ENCODE measurements at places on chromosomes 13 and 19.

DNA sequence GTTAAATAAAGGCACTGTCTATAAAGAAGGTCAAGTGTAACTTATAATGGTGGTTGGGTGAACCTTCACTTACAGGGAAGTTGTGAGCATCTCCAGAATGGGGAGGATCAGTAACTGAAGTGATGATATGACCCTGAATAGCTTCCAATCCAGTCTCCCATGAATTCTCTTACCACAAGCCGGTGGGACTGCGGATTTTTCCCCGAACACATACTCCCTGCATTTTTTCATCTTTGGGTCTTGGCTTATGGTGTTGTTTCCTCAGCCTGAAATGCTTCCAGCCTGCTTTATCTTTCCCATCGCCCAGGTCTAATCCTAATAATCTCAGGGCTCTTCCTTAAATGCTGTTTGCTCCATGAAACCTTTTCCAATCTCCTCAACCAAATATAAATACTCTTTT lies 2.0 kb upstream of the CSNK1A1L start:
- no peak for DNase-seq

- no peak for DNase-seq
Observed at GRCh38 chr19:791567-792305, 5.5 kb upstream of the PTBP1 start.

DNA sequence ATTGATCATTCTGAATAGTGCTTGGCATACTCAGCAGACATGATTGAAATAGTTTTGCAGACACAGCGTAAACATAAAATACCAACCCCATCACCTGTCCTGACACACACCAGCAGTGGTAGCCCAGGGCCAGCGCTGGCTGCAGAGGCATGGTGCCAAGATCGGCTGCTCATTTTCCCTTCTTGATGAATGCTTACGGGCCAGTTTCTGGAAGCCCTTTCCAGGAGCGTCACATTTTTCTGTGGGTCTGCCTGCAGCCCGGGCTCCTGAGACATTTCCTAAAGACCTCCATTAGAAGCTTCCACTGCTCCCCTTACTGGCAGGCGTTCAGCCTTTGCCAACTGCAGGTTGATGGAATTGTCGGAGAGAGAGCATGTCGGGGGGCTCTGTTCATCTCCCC lies 48.6 kb downstream of the CHST8 start:
- no peak for DNase-seq

DNA sequence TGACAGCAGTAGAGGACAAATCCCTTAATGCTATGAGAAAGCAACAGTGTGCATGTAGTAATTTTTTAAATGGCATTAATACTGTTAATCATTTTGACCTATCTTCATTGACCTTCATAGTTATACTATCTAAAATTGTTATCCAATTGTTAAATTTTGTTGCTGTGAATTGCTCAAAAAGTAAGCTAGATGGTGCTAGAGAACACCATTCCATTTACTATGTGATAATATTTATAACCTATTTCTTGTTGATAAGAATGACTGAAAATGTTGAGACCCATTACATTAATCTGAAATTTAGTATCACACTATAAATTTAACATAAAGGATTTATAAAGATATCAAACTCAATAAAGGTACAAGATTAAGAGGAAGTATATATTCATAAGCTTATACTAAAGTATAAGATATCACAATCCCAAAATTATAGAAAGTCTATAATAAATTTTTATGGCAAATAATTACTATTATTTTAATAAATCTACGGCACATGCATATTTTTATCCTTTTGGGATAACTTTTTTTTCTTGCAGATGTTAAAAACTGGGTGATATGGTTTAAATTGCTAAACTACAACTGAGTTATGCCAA lies 1573.3 kb downstream of the PCDH9 start:
- DNase-seq, result no peak

DNA sequence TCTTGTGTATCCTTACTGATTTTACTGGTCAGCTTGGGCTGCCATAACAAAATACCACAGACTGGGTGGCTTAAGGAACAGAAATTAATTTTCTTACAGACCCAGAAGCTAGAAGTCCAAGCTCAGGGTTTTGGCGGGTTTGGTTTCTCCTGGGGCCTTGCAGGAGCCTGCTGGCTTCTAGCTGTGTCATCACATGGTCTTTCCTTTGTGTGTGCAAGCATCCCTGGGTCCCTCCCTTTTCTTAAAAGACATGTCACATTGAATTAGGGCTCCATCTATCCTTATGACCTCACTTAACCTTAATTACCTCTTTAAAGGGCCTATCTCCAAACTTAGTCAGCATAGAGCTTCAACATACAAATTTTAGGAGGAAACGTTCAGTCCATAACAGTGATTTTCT lies 23.4 kb downstream of the UBAC2 start:
- DNase-seq, result no peak

DNA sequence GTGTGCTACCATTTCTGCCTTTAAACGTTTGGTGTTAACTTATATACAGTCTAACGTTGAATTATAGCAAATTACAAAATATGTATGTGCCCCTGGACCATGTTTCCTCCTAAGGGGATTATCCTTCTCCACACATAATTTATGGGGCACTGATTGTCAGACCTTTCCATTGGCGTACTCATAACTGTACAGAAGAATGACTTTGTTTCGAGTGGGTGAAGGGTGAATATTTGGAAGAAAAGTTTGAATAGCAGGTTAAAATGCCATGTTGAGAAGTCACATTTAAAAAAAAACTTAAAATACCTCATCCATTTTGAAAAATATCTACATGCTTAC lies 58.8 kb downstream of the SLC10A2 start:
- DNase-seq, result no peak

GRCh38 chr13:29674532-29674931 lies 79.0 kb upstream of the SLC7A1 start:
- DNase-seq, result no peak

DNA sequence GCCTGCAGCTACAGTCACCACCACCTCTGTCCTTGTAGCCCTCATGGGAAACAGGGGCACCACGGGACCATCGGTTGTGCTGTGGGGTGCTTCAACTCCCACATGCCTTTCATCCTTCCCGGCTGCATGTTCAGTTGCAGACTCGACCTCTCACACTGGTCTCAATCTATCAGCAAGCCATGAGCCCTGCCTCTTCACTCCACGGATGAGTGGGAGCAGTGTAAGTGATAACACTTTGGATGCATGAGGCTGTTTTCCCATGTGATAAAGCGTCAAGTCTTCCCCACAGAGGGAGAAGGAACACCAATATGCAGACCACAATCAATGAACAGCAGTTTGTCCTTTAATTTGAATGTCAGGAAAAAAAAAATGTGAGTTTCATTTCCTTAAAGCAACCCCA lies 12.2 kb downstream of the SERP2 start:
- no peak for DNase-seq

- no peak for DNase-seq
Observed at GRCh38 chr13:113022391-113022744, 53.4 kb downstream of the MCF2L start.

GRCh38 chr13:48296528-48296927 lies 7.0 kb upstream of the RB1 start:
- DNase-seq, result no peak

- no peak for DNase-seq
Observed at GRCh38 chr19:58552655-58553054, 2.2 kb downstream of the CHMP2A start.

GRCh38 chr13:26899202-26899601 lies 138.6 kb upstream of the GPR12 start:
- no peak for DNase-seq

GRCh38 chr13:42594481-42595252 lies 20.7 kb downstream of the TNFSF11 start:
- DNase-seq, result peak; percentile 14

- DNase-seq, result peak; percentile 99
Observed at GRCh38 chr19:18152817-18153555, at the start of gene PIK3R2. Gene PIK3R2, plus strand, starts transcription at chr19:18153163. Its CDS starts 2,717 bp downstream, at chr19:18155880.

GRCh38 chr19:13784731-13785452 lies 10.4 kb upstream of the ZSWIM4 start:
- DNase-seq, result peak; percentile 62

DNA sequence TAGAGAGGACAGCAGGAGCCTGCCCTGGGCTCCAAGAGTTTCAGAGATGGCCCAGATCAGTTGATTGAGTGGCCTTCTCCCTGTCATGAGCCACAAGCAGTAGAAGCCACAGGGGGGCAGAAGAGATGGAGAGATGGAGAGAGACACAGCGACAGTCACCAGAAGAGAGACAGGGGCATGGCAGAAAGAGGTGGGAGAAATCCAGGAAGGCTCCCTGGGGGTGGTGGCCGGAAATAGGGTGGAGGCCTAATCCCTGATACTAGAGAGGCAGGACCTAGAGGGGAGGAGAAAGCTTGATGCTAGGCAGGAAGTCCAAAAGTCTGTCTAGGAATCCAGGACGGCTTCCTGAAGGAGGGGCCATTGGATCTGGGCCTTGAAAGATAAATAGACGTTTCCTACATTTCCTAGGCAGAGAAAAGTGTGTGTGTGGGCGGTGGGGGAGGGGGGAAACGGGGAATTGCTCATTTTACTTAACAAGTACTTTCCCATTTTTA lies 9.6 kb upstream of the TPM4 start:
- no peak for DNase-seq

GRCh38 chr13:27355894-27356293 lies 68.5 kb upstream of the GTF3A start:
- no peak for DNase-seq

DNA sequence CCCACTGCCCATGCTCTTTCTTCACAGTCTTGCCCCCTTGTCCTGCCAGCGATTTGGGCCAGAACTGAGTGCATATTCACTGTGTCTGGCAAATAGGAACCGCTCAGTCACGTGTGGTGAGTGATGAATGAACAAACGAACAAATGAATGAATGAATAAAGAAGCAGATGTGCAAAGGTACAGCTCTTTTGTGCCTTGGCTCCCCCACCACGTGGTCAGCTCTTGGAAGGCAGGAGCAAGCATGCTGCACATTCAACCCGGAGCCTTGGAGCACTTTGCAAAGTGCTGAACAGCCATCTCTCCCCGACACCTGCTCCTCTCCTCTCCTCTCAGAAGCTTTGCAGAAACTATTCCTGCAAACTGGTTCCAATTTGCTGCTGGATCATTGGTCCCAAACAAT lies 52.4 kb downstream of the LATS2 start:
- DNase-seq, result no peak

DNA sequence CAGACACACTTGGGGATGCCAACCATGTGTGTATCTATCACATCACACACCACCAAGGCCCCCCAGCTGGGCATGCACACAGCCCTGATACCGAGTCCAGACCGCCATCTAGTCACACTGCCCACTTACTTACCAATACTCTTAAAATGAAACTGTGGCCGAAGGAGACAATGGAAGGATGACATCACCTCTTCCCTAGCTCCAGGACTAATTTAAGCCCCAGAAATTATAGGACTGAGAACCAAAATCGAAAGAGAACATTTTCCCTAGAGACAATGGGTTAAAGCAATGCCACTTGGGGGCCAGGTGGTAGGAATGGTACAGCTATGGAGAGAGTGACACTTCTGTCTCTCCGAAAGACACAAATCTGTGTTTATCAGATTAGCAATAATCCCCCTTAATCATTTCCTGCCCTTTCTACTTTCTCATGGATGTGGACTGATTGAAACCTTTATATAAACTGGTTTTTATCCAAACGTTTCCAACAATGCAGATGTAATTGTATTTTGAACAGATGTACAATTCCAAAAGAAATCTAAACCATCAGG lies 663 bp upstream of the GGACT start:
- no peak for DNase-seq

DNA sequence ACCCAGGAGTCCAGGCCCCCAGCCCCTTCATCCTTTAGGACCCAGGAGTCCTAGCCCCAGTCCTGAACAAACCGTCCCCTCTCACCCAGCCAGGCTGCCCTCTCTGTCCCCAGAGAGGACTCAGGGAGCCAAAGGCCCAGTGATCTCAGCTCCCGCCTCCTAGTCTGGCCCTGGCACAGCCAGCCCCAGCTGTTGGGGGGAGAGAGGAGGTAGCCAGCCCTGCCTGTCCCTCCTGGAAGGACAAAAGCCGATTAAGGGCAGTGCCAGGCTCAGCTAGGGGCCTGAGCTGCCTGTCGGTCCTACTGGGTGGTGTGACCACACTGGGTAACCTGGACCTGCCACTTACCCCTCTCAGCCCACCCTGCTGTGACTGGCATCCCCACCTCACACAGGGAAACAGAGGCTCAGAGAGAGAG lies 14.5 kb downstream of the LIPE start:
- DNase-seq, result peak; percentile 37

GRCh38 chr19:54630782-54631181 lies 498 bp downstream of the LILRB1 start:
- DNase-seq, result no peak

DNA sequence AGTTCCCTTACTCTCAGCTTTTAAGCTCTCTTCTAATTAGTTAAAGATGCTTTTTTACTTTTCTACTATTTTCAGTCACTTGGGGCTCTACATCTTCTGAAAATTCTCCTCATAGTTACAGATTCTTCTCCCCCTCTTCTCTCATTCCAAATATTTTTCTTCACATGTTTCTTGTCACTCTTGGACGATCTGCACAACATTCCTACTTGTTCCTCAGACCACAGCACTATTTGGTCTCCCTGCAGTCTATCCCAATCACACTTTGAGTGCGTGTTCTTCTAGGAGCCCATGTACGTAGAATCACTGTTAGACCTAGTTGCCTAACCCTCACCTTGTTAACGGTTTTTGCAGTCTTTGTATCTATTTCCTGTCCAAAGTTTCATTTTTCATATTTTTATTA lies 222.5 kb upstream of the SPRY2 start:
- no peak for DNase-seq

DNA sequence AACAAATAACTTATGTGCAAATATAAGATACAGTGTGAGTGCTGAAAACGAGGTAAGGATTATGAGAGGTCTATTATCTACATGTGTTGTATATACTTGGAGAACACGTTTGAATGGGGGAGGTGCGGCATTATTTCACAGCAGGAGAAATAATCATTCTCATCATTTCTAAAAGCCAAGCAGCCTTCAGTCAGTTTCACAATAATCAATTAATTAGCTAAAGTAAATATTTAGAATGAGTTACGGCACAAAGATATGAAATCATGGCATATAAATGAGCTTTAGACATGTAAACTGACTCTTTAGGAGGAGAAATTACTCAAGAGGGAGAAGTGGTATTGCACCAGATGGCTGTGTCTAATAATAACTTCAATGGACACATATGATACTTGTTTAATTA lies 366.6 kb downstream of the DNAJC15 start:
- DNase-seq, result no peak

- peak; percentile 87 for DNase-seq
Observed at GRCh38 chr19:7871437-7872305, 2.5 kb downstream of the PRR36 start.

GRCh38 chr13:75486146-75487062 lies 4.4 kb upstream of the TBC1D4 start:
- DNase-seq, result no peak

DNA sequence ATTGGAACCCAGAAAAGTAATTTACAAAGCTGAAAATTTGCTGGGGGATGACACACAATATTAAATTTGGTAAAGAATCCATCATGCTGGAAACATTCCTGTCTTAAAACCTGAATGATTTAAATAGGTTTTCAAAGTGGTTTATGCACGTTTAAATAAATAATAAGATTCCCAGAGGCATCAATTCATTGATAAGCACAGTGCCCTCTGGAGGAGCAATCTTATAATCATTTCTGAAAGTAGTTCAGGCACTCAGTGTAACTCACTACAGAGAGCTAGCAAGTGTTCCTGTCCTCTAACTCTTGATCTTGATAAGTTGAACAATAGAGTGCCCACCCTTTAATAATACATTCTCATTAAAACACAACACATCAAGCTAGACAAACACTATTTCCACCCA lies 43.5 kb upstream of the SHISA2 start:
- DNase-seq, result no peak

GRCh38 chr13:72647422-72647821 lies 80.0 kb downstream of the MZT1 start:
- DNase-seq, result no peak
